ENCODE measurements at places on chromosomes 4 and X.

DNA sequence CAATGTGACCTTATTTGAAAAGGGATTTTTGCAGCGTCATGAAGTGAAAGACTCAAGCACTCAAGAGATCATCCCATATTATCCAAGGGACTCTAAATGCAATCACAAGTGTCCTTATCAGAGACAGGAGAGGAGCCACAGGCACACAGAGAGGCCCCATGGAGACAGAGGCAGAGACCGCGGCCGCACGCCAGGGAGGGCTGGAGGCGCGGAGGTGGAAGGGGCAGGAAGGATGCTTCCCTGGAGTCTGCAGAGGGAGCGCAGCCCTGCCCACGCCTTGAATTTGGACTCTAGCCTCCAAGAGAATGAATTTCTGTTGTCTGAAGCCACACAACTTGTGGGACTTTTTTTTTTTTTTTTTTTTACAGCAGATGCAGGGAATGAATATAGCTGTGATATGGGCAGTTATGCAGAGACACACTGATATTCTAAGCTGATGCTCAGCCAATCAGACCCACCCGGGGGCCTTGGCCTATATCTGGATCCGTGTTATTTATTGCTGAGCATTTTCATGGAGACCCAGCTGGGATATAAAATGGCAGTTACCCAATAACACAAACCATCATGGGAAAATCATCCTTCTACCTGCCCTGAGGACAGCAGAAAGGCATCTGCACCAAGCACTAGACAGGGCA, 244.8 kb upstream of the PSAPL1 start:
- no peak for DNase-seq

- no peak for DNase-seq
Observed at GRCh38 chrX:24398766-24399165, 38.3 kb downstream of the SUPT20HL1 start.

DNA sequence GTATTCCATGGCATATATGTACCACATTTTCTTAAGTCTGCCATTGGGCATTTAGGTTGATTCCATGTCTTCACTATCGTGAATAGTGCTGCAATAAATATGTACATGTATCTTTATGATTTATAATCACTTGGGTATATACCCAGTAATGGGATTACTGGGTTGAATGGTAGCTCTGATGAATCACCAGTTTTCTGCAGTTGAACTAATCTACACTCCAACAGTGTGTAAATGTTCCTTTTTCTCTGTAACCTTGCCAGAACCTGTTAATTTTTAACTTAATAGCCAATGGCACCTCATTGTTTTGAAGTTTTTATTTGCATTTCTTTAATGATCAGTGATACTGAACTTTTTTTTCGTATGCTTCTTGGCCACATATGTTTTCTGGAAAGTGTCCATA, 152.5 kb downstream of the CCNG2 start:
- no peak for DNase-seq

DNA sequence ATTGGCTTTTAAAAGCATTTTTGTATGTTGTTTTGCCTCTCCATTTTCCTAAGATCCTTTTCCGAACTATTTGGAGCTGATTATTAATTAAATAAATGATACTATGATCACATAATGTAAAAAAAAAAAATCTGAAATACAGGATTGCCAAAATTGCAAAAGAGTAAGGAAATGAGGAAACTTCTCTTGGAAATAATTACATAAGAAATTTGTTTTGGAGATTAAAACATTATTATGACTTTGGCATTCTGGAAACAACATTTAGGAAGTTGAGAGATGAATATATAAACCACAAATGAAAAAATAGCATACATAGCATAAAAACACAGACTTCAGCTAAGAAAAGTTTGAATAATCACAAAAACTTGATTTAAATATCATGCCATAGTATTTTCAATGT, 33.5 kb downstream of the PF4 start:
- no peak for DNase-seq

- no peak for DNase-seq
Observed at GRCh38 chr4:16140231-16140878, 56.5 kb upstream of the PROM1 start.

- DNase-seq, result no peak
Observed at GRCh38 chr4:84814094-84814750, 152.3 kb downstream of the WDFY3 start.

DNA sequence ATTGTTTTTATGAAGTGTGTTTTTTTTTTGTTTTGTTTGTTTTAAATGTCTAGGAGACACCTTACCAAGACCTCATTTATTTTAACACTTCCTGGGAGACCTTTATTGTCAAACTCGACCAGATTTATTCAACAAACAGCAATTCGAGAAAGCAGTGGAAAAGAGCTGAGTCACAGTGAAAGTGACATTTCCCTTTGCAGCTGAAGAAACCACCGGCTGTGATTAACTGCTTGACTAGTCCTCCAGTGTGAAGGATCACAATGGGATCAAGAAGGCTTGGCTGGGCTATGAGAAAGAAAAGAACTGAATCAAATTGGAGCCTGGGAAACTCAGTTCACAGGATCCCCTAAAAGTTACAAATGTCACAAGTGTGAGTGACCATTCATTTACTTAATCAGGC, 11.9 kb upstream of the ADH7 start:
- no peak for DNase-seq

DNA sequence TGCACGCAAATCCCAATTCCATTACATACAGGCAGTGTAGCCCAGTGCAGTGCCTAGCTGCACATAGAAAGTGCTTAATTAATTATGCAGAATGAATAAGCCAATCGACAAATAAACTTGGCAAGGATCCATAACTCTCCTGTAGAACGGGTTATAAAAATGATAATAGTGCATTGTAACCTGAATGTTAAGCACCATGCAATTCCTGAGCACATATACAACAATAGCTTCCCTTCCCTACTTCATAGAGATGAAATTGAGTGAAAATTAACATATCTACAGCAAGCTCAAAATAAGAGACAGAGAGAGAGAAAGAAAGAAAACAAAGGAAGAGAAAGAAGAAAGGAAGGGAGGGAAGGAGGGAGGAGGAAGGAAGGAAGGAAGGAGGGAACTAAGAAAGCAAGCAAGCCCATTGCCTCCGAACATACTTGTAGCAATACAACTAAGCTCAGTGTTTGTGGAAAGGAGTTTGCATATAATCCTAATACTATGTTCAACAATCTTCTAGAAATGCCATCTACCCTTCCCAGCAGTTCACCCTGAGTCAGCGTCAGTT, 1074.0 kb upstream of the LCORL start:
- no peak for DNase-seq

DNA sequence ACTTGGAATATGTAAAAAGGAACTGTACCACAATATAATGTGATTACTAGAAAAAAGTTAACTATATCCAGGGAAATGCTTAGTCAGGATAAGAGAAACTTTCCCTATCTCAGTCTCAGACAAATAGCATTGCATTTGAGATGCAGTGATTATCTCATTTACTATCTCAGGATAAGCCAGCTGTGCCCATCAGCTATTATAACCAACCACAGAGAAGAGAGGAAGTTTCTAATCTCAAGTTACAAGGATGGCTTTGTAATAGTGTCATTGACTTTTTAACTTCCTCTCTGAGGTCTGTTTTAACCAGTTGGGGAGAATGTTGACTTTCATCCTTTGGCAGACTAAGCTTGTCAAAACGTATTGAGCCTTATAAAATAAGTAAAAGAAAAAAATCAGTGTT, 56.5 kb downstream of the SNX25 start:
- DNase-seq, result no peak

Data from Right ventricle myocardium superior (tissue), 1 donor.